ENCODE measurements at places on chromosomes 16 and 17.

GRCh38 chr17:7719661-7720060 lies 2.1 kb downstream of the DNAH2 start:
- DNase-seq = no peak

GRCh38 chr16:84545114-84545737 lies 40.8 kb upstream of the MEAK7 start:
- no peak for DNase-seq

DNA sequence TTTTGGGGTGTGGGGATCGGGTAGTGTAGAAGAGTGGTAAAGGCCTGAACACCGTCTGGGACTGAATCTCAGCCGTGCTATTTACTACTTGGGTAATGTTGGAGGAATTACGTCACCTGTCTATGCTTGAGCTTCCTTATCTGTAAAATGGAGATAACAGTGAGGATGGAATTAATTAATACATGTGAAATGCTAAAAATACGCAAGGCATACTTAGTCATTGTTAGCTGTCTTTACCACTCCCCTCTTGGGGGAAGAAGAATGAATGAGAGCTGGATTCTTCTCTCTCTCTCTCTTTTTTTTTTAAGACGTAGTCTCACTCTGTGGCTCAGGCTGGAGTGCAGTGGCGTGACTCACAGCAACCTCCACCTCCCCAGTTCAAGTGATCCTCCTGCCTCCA lies 41.1 kb upstream of the TANGO6 start:
- DNase-seq = no peak

DNA sequence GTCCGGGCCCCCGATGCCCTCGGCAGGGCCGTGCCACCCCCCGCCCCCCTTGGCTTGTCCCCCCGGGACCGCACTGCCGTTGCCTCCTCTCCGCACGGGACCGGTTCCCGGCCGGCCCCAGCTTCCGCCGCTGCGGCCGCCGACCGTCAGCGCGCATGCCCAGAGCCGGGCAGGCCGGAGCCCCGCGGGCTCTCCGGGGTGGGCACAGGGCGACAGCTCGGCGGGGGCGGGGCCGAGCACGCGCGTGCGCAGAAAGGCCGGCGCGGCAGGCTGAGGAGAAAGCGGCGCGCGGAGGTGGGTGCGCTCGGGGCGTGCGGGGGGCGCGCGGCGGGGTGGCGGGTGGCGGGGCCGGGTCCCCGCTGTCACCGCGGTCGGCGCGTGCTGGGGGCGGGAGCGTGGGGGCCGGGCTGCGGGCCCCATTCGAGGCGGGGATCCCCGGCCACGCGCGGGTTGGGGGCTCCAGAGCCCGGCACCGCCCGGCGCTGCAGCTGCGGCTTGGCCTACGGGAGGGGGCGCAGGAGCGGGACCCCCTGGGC lies at the start of gene TBC1D24:
Gene TBC1D24 (plus strand): TSS at position 251 of the 536 bp plus-strand sequence. CDS start 21,022 bp downstream, outside the sequence.
- DNase-seq = no peak

- DNase-seq = no peak
Measured at GRCh38 chr17:55743103-55743679, 7.7 kb upstream of the PCTP start.

- no peak for DNase-seq
Measured at GRCh38 chr16:22191532-22192260, 14.4 kb upstream of the EEF2K start.

DNA sequence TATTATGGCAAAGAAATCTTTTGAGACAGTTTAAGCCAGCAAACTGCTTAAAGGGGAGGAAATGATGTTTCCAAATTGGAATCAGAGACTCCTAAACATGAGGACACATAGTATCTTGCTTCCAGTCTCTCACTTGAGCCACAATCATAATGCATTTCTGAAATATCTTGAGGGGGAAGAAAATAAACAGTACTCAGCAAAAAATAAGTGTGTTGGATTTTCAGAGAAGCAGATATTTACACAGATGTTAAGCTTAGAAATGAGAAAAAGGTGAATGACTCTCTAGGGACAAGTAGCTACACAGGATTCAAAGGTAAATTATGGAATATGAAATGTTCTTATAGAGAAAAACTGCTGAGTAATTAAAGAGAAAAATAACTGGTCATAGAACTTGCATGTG lies 1583.6 kb downstream of the CDH8 start:
- no peak for DNase-seq

DNA sequence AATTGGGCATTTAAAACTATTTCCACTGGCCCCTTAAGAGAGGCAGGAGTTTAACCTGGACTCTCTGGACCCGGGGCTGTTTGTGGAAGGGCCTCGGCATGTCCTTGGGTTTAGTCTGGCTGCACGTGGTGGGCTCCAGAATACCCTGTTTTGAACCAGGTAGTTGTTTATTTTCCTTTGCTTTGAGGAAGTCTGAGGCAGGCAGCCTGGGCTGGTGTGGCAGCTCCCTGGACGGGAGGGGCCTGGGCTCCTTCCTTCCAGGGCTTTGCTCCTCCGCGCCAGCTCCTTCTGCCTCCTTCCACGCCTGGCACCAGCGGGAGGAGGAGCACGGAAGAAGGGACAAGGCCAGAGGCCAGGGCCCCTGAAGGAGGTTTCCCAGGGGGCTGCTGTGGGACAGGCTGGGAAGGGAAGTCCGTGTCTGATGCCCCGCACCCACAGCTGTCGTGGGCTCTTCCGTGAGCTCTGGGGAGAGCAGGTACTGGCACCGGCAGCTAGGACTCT lies 15.5 kb downstream of the BANP start:
- DNase-seq = no peak

DNA sequence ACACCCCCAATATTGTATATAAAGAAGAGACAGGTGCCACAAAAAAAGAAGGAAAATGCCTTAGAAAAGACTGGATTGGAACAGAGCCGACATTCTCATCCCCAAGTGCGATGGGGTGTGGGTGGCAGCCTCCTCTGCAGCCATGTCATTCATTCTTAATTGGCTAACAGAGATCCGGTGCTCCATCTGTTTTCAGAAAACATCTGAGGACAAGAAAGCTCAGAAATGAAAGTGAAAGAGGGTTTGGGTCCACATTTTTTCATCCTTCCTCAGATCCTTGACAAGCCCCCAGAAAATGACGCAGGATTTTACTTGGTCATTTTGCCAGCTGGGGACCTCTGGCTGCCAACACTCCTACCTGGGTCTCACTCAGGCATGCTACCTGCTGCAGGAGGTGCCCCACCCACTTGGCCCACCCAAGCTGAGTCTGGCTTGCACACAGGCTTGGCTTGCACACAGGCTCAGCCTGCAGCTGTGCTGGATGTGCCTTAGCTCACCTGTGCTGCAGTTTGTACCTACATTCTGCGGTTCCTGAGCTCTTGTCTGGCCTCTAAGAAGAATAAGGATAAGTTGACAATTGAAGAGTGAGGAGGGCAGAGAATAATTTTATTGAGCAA lies 21.9 kb downstream of the KIF2B start:
- no peak for DNase-seq

GRCh38 chr16:89554343-89554742 lies 6.1 kb upstream of the RPL13 start:
- no peak for DNase-seq

- no peak for DNase-seq
Measured at GRCh38 chr16:23597003-23597756, 1.1 kb upstream of the NDUFAB1 start.

DNA sequence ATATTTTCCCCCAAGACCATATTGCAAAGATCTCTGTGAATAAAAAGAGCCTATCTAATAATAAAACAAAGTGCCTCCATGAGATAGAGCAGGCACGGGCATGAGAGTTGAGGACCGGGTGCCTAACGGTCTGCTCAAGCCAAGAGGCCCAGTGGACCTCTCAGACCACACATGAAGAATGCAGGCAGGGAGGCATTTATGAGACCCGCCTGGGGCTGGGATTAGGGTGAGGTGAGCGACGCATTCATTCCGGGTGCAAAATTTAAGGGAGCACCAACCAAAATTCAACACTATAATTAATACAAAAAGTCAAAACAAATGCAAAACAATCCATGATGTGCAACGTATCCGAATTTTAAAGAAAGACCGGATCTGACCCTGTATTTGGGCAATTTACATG lies 108.5 kb downstream of the MAF start:
- DNase-seq = no peak

DNA sequence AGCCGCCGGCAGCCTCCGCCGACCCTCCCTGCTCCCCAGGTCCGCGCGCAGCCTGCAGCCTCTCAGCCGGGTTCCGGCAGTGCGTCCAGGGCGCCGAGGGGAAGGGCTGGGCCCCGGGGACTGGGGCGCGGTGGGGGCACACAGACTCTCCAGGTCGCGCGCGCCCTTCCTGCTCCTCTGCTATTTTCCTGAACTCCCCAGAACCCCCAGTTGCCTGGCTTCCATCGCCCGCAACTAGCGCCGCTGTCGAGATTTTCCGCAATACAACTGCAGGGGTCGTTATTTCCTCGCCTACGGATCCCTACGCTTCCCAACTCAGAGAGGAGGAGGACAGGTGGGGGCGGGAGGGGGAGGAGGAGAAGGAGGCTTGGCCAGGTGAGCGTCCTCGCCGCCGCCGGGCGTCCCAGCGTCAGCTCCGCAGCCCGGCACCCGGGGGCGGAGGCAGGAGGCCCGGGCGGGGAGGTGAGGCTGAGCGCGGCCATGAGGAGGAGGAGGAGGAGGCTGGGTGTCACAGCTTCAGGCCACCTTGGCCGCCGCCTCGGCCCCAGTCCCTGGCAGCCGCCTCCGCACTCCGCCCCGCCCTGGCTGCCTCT lies at the start of gene CA10:
Gene CA10 (minus strand): TSS at position 265 of the 593 bp plus-strand sequence.
- DNase-seq = no peak

DNA sequence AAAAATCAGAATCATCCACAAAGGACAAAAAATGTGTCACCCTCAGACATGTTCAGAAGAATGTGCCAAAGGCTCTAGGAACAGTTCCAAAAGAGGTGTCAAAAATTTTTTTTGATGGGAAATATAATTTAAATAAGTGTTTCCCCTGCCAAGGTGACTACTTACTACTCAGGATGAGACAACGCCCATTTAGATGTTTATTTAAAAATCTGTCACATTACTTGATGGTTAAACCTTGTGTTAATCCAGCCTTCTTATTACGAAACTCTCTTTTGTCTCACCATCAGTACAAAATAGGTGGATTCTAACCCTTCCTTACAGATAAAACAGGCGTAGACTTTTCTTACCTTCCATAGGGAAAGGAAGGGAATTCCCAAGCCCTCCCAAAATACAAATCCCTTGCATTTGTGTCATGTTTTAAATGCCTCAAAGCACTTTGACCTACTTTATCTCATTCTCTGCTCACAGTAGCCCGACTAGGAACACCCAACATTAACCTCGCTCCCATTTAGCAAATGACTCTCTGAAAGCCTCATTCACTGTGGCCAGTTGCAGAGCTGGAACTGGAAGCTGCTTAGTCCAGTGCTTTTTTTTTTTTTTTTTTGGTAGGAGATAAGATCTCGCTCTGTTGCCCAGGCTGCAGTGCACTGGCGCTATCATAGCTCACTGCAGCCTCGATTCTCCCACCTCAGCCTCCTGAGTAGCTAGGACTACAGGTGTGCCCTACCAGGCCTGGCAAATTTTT lies 5.8 kb upstream of the GNA13 start:
- DNase-seq = no peak

- DNase-seq = no peak
Measured at GRCh38 chr16:17251496-17251895, 219.3 kb downstream of the XYLT1 start.

DNA sequence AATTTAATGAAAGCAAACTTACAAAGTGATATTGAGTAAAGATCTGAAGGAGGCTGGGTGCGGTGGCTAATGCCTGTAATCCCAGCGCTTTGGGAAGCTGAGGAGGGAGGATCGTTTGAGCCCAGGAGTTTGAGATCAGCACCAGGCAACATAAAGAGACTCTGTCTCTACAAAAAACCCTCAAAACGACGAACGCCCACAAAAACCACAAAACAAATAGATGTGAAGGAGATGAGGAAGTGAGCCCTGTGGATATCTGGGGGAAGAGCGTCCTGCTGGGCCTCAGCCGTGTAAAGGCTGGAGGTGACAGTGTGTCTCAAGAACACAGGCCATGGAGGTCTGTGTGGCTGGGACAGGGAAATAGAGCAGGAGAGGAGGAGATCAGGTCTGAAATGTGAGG lies 68.8 kb downstream of the ITFG1 start:
- DNase-seq = no peak

GRCh38 chr16:84467256-84467655 lies 37.2 kb downstream of the MEAK7 start:
- no peak for DNase-seq

GRCh38 chr17:73575470-73576221 lies 68.6 kb downstream of the SDK2 start:
- no peak for DNase-seq

DNA sequence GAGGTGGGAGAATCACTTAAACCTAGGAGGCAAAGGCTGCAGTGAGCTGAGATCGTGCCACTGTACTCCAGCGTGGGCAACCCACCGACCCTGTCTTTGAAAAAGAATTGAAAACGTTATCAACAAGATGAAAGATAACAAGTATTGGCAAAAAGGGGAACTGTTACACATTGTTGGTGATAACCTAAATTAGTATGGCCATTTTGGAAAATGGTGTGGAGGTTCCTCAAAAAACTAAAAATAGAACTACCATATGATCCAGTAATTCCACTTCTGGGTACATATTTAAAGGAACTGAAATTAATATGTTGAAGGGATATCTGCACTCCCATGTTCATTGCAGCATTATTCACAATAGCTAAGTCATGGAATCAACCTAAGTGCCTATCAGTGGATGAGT lies 61.0 kb downstream of the ABHD15 start:
- DNase-seq = no peak

GRCh38 chr16:58855291-58855863 lies 121.3 kb upstream of the GOT2 start:
- DNase-seq = no peak

DNA sequence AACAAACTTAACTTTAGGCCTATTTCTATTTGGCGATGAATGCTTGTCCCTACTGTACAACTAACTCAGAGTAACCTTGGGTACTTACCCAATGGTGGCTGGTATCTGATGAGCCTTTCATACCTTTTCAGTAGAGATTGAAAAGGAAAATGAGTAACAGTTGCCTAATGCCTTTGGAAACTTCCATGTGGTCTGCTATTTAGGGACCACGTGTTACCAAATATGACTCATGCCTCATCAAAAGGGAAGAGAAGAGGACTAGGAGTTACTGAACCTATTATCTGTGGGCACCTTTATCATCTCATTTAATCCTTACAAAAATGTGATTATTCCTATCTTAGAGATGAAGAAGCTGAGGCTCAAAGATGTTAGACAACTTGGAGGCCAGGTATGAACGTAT lies 8.1 kb downstream of the MYOCD start:
- no peak for DNase-seq

DNA sequence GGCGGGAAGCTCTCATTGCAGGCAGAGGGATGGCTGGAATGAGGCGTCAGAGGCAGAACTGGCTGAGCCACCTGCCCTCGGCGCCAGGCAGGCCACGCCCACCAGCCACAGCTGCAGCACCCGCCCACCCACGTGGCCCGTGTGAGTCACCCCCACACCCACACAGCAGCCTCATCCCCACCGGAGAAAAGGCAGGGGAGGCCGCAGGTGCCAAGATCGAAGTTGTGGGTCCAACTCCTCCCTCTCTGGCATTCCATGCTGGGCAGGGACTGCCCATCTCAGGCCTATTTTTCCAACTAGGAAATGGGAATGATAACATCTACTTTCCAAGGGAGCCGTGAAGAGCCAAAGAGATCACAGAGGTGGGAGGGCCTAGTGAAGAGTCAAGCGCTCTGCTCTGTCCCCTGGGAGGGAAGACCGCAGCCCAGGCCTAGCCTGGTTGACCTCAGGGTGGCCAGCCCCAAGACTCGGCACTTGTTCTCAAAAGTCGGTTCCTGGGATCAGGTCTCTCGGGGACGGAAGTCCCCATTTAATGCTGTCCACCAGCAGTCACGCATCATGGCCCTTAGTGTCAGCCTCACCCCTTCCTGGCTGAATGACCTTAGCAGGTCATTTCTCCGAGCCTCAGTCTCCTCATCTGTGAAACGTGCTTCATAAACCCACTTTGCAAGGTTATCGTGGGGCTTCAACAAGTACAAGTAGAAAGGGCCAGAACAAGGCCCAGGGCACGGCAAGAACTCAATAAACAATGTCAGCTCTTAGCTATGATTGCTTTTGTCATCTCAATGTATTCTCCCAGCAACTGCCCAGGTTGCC lies at the start of gene TRPV3:
Gene TRPV3 (minus strand): TSS at position 45 of the 816 bp plus-strand sequence. CDS start 2,962 bp downstream, outside the sequence.
- no peak for DNase-seq

Measured in AG04449 (cell line).